ENCODE measurements at places on chromosomes 2 and 18.

DNA sequence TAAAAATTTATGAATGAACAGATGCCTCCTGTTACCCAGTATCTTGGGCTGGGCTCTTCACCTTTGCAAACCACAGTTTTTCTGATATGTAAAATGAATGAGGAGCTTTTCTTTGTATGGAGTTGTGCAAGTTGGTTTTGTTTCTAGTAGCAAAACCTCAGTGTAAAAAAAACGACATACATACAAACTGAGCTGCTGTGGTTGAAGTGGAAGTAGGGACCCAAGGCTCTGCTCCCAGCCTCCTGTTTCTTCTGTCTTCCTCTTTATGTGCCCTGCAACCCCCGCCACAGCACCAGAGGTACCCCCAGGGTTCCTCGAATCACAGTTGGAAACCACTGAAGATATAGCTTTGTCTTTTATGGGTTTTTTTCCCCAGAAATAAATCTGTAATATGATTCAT lies 118.1 kb downstream of the MYO1B start:
- DNase-seq = no peak

DNA sequence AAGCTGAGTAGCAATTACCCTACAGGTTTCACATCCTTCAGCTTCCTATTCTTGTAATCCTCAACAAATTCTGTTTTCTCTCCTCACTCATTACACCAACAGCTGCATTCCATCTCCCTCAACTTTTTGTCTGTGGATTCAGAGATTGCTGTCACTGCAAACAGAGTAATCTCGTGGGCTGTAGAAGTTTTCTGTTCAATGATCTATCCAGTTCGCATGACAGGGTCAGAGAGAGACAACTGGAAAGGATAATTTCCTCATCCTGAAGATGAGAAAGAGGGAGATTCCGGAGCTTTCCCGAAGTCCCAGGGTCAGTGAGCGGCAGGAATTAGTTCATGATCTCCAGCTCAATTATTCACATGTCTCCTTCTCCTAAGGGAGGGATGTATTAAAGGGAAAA lies 75.7 kb downstream of the MYO5B start:
- DNase-seq = no peak

DNA sequence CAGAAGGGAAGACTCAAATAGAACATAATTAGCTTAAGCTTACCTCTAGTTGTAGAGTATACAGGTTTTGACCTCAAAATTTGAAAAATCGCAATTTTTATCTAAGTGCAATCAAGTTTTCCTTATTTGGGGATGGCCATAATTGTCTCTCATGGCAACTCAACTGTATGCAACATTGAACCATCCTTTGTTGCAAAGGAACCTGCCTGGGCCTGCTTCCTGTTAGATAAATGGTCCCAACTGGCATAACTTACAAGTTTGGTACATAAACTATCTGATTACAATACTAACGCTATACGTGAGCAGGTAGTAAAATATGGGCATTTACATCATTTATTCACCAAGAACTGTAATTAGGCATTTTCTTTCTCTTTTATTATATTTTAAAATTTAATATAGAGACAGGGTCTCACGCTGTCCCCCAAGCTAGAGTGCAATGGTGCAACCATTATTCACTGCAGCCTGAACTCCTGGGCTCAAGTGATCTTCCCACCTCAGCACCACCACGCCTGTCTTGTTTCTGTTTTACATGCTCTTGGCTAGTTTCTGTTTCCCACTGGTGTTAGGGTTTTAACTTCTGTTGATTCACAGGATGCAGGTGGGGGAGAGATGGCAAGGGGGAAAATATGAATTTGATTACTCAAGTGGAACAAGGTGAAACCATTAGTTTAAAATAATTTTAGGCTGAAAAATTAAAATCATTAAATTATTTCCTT lies 55.3 kb upstream of the B3GNT2 start:
- DNase-seq = no peak

DNA sequence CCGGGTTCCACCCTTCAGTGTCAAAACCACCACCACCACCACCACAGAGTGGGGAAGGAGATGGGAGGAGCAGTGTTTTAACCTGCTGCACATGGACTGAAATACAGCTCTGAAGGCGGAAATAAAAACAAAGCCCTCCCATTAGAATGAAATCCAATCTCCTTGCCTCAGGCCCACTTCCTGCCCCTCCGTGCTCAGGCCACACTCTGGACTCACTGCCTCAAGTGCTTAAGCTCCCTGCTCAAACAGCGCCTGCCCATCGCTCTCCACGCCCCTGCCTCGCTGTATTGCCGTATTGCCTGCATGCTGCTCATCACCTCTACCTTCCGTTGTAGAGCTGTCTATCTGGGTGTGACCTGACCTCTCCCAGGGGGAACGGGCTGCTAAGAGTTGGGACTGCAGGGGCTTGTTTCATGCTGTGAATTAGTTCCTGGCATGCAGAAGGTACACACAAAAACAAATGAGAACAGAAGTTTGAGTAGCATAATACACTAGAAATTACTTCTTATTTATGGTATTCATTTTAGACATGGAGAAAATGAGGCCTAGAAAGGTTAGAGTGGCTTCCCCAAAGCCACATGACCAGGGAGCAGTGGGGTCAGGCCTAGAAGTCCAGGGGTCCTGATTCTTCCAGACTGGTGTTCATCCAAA lies 31.6 kb upstream of the NEB start:
- DNase-seq = no peak

Data from iris pigment epithelial cell (primary cell).